ENCODE measurements at places on chromosomes 5 and 9.

GRCh38 chr5:68372161-68372560, 156.6 kb downstream of the PIK3R1 start:
- H3K4me1 ChIP-seq: no peaks in the 10 kb centered on the region
- no peak overlapping the region for H3K4me3 ChIP-seq
- H3K36me3 ChIP-seq: no peaks in the 10 kb centered on the region
- no peak for DNase-seq
- H3K27me3 ChIP-seq: no peaks in the 10 kb centered on the region

GRCh38 chr9:80922544-80922943, 766.8 kb downstream of the TLE1 start:
- no peak overlapping the region for H3K4me3 ChIP-seq
- H3K36me3 ChIP-seq: no peaks in the 10 kb centered on the region
- no peaks in the 10 kb centered on the region for H3K27me3 ChIP-seq
- no peaks in the 10 kb centered on the region for H3K4me1 ChIP-seq
- no peak for DNase-seq

DNA sequence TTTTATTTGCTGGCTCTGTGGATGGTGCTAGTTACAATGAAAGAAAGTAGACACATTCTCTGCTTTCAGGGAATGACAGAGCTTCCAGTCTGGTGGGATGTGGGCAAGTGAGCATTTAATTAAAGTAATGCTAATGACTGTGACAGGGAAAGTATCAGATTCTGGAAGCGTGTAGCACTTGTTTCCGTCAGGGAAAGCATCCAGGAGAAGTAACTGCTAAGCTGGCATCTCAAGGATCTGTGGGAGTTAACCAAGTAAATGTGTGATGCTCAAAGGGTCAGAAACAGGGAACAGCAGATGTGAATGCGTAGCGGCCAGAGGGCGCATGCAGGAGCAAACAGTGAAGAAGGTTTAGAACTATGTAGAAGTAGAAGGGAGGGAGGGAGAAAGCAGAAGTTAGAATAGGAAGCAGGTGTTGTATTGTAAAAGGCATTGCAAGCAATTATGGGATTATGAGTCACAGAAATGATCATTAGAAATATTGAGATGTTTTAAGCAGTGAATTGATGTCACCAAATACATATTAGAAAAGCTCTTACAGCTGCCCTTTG, 12.2 kb downstream of the KLHL9 start:
- H3K4me3 ChIP-seq: no peak overlapping the region
- no peaks in the 10 kb centered on the region for H3K4me1 ChIP-seq
- no peak overlapping the region for H3K27ac ChIP-seq
- peaks cover 19% of the 10 kb centered on the region for H3K36me3 ChIP-seq
- DNase-seq: no peak
- H3K27me3 ChIP-seq: no peaks in the 10 kb centered on the region

DNA sequence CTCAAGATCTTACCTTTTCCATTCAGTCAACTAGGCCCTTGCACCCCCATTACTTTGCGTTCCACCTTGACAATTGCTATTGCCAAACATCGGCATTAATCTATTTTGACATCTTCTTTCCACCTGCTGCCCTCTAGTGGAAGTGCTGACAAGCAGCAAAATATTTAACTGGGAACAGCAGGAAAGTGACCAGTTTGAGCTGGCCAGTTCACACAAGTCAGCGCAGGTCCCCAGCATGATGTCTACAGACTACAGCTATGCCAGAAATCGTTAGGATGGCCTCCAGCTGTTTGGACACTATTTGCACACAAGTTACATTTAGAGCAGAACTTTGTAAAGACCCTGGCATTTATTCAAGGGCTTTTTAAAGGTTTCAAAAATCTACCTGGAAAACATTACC, 160.1 kb downstream of the GHR start:
- H3K4me3 ChIP-seq: no peak overlapping the region
- no peaks in the 10 kb centered on the region for H3K4me1 ChIP-seq
- H3K27me3 ChIP-seq: no peaks in the 10 kb centered on the region
- no peak overlapping the region for H3K27ac ChIP-seq
- no peaks in the 10 kb centered on the region for H3K36me3 ChIP-seq
- DNase-seq: peak; percentile 43

DNA sequence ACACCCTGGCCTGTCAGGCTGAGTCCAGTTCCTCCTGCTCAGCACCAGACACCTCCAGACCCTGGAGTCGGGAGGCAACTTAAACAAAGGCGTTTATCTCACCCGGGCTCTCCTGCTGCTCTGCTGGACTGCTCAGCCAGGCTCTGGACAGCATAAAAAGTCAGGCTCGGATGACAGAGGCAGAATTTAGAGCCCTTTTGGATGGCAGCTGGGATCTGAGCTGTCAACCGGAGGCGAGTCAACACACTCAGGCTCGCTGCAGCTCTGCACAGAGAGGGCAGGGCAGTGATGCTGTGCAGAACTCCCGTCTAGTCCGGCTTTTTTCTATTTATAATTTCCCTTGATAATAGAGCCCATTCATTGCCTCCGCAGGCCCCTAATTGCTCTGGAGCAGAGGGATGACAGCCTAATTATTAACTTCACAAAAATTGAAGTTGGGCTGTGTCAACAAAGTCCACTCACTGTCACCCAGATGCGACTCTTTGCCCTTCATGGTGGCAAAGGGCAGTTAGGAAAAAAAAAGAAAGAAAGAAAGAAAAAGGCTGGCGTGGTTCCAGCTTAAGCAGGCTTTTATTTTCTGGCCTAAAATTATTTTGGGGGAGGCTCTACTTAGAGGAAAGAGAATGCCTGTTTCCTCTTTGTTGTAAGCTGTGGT, 37.6 kb downstream of the STC2 start:
- no peak overlapping the region for H3K27ac ChIP-seq
- H3K4me1 ChIP-seq: peaks cover 3% of the 10 kb centered on the region
- no peak overlapping the region for H3K4me3 ChIP-seq
- no peak for DNase-seq
- peaks cover 64% of the 10 kb centered on the region for H3K27me3 ChIP-seq
- H3K36me3 ChIP-seq: no peaks in the 10 kb centered on the region

GRCh38 chr5:1638658-1639400, 115.1 kb upstream of the LPCAT1 start:
- H3K36me3 ChIP-seq: no peaks in the 10 kb centered on the region
- no peak overlapping the region for H3K4me3 ChIP-seq
- no peak overlapping the region for H3K27ac ChIP-seq
- DNase-seq: no peak
- H3K27me3 ChIP-seq: peaks cover 19% of the 10 kb centered on the region

All from large intestine (tissue), 12 donors.